ENCODE measurements at places on chromosomes 2 and 18.

DNA sequence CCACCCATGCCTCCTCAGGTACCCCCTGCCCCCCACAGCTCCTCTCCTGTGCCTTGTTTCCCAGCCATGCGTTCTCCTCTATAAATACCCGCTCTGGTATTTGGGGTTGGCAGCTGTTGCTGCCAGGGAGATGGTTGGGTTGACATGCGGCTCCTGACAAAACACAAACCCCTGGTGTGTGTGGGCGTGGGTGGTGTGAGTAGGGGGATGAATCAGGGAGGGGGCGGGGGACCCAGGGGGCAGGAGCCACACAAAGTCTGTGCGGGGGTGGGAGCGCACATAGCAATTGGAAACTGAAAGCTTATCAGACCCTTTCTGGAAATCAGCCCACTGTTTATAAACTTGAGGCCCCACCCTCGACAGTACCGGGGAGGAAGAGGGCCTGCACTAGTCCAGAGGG, 803 bp upstream of the DES start:
- DNase-seq, result no peak

DNA sequence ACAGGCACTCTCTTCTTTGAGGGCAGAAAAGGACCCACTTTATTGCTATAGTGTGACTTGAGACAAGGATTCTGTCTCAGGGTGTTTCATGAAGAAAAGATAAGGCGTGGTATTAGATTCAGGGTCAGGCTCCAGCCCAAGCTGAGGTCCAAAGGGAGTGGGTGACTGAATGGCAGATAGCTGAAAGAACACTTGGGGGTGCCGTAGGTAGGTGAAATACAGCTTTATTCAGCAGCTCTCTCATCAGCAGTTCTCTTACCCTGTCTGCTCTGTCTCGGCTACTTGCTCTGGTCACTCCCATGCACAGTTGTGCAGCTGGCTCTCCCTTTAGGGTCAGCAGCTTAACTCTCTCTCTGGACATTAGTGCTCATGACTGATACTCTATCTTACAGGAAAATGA, 379.9 kb downstream of the LPIN1 start:
- DNase-seq, result no peak

GRCh38 chr18:26304511-26304910, 78.3 kb downstream of the TAF4B start:
- no peak for DNase-seq

GRCh38 chr2:168851674-168852320, 38.4 kb downstream of the SPC25 start:
- no peak for DNase-seq

DNA sequence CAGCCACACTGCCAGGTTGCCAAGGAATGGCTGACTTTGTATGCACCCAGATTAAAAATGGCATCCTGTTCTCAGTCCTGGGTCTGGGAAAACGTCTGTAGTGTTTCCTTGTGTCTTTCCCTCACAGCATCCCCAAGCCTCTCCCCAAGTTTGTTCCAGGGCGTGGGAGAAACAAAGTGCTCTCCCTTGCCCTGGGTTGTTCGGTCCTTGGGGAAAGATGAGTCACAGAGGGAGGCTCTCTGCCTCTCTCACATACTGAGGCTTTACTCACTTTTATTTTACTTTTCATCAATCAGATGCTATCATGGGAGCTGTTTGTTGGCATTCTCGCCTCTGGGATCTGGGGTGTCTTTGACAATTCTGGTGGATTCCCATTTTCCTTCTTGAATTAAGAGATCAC, 492.3 kb downstream of the XIRP2 start:
- DNase-seq, result no peak

DNA sequence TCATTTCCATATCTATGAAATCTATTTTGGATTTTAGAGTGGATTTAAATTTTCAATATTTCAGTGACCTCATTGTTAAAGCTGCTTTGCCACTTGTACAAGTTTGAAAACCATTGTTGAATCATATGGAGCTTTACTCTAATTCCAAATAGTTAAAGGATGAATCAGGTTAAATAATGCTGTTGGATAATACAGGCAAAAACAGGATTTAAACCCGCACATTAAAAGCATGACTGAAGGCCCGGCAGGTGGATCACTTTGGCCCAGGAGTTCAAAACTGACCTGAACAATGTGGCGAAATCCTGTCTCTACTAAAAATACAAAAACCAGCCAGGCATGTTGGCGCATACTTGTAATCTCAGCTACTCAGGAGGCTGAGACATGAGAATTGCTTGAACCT, 68.3 kb downstream of the RIF1 start:
- DNase-seq, result no peak

GRCh38 chr2:119177171-119177837, 18.8 kb upstream of the C1QL2 start:
- no peak for DNase-seq

DNA sequence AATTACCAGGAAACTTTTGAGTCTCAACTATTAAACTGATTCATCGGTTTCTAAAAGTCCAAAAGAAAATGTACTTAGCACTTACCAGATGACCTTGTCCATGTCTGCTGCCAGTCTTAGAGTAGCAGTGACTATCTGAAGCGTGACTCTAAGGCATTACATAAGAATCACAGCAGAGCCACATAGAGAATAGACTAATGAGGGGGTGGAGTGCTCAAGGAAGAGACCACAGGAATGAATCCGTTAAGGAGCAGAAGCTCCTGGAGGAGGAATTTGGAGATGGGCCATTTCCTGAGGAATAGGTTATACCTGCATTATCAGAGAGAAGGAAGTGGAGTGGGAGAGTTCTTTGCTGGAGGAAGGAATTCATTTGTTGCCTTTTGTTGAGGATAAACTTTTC, 116.0 kb downstream of the MAP3K20 start:
- no peak for DNase-seq

GRCh38 chr2:74334931-74335333, 8.3 kb downstream of the SLC4A5 start:
- peak; percentile 80 for DNase-seq

- DNase-seq, result no peak
Observed at GRCh38 chr2:166932032-166932431, 43.8 kb downstream of the XIRP2 start.

GRCh38 chr2:155250800-155251199, 552.3 kb downstream of the KCNJ3 start:
- no peak for DNase-seq

DNA sequence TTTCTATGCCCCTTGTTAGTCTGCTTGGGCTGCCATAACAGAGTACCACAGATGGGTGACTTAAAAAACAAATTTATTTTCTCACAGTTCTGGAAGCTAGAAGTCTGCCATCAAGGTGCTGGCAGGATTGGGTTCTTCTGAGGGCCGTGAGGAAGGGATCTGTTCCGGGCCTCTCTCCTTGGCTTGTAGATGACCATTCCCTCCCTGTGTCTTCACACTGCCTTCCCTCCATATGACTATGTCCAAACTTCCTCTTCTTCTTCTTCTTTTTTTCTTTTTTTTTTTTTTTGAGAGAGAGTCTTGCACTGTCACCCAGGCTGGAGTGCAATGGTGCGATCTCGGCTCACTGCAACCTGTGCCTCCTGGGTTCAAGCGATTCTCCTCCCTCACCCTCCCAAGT, 13.1 kb upstream of the CCNYL1 start:
- DNase-seq, result no peak

DNA sequence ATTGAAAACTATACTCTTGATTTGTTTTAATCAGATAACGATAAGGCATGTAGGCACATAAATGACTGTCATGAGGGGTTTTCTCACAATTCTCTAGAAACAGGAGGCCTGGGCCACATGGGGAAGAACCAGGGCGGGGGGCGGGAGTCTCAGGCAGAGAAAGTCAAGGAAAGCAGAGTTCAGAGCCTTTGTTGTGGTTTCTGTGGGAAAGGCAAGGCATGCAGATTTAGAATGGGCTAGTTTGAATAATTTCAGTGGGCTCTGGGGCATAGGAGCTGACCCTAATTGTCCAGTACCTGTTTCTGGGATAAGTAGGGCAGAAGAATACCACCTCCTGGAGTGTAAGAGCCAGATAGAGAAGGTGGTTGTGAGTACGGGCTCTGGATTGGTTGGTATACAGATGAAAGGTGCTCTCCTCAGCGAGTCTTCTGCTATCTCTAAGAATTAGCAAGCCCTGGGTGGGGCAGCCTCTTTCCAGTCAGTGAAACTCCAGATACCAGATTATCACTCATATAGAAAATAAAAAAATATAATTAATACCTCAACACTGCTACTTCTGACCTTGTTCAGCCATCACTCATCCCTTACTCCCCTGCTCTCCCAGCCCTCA, 41.5 kb upstream of the CYRIA start:
- DNase-seq, result no peak

DNA sequence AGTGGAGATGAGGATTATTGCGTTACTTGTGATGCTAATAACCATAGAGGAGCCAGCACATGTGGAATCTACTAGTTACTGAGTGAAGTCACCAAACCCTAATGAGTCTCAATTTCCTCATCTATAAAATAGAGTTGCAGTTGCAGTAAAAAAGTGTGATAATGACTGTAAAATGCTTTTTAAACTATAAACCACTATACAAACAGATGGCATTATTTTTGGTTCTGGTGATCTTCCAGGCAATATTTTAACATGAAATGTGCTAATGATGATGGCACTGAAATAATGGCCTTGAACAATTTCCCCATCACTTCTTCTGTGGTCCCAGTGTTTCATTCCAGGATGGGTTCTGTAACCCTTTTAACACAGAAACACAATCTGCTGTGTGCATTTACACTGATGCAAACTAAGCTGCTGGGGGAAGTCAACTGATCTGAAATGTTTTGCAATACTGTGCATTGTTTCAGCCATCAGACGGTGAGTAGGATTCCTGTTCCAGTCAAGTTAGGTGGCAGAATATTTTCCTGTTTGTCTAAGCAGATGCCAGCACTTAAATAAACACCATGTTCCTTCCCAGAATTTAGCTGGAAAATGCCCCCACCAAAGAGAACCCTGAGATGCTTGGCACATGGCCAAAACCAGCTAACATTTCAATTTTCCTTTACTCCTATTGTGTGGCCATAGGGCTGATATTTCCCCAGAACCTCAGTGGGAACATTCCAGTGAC, 52.6 kb downstream of the TACR1 start:
- DNase-seq, result no peak

GRCh38 chr2:57217013-57217412, 829.6 kb upstream of the VRK2 start:
- DNase-seq, result no peak

DNA sequence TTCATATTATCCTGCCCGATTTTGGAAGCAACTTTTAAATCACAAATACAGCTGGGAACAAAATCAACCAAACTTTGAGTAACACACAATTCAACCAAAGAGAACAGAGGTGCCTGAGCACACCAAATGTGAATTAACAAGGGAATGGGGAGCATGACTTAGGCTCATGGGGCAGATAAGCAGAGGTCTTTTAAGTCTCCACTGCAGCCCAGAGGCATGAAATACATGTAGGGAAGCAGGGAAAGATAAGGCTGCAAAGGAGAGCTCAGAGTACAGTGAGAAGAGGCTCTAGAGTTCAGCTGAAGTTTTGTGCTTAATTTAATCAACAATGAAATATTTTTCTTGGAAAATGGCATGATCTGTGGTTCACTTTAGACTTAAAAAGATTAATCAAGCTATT, 49.0 kb downstream of the CYTIP start:
- DNase-seq, result no peak

DNA sequence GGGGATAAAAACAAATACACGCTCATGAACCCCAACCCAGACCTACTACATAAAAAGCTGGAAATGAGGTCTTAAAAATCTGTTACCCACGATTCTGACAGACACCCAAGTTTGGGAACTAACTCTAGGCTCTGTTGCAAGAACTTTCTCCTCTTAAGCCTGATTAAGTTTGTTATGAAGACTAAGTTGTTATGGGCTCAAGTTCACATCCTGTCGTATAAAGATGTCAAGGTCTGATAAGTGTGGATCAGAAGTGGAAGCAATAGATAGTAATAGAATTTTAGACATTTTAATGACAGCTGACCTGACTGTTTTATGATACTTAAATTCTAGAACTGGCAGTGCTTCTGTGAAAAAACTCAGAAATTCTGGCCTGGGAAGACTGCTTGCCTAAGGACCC, 43.2 kb downstream of the LPIN2 start:
- DNase-seq, result no peak

DNA sequence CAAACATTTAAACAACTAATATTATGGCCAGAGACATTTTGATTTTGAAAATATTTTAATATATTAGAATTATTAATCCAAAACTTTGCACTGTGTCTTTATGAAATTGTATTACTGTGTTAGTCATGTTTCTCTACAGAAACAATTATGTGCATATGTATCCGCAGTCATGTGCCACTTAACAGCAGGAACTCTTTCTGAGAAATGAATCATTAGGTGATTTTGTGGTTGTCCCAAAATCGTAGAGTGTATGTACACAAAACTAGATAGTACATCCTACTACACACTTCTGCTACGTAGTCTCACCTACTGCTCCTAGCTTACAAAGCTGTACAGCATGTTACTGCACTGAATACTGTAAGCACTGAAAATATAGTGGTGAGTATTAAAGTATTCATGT, 479.2 kb upstream of the DSEL start:
- DNase-seq, result no peak

DNA sequence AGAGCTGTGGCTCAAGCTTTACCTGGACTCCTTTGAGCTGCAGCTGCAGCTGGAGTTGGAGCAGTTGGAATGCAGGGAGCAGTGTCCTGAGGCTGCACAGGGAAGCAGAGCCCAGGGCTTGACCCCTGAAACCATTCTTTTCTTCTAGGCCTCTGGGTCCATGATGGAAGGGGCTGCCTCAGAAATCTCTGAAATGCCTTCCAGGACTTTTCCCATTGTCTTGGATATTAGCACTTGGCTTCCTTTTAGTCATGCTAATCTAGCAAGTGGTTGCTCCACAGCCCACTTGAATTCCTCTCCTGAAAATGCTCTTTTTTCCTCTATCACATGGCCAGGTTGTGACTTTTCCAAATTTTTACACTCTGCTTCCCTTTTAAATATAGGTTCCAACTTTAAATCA, 108.6 kb upstream of the RNF152 start:
- DNase-seq, result no peak

GRCh38 chr2:156099382-156099781, 233.1 kb downstream of the NR4A2 start:
- no peak for DNase-seq

GRCh38 chr2:238406221-238406997, 20.3 kb upstream of the ASB1 start:
- DNase-seq, result peak; percentile 38

GRCh38 chr2:219459460-219460311, 25.0 kb downstream of the SPEG start:
- DNase-seq, result peak; percentile 68

GRCh38 chr2:10773821-10774341, 38.7 kb downstream of the PDIA6 start:
- DNase-seq, result no peak

GRCh38 chr2:232502511-232502910, 14.9 kb upstream of the ECEL1 start:
- no peak for DNase-seq

- DNase-seq, result no peak
Observed at GRCh38 chr2:218438596-218438995, 19.7 kb downstream of the VIL1 start.

DNA sequence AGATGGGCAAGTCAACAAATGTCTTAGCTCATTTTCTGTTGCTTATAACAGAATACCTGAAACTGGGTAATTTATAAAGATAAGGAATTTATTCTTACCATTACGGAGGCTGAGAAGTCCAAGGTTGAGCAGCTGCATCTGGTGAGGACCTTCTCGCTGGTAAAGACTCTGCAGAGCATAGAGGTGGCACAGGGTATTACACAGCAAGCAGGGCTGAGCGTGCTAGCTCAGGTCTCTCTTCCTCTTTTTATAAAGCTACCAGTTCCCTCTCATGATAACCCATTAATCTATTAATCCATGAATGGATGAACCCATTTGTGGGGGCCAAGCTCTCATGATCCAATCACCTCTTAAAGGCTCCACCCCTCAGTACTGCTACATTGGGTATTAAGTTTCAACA, 109.1 kb downstream of the CDK15 start:
- DNase-seq, result no peak

- DNase-seq, result no peak
Observed at GRCh38 chr2:38194751-38195150, 118.8 kb upstream of the CYP1B1 start.
